Activated CD4-positive, alpha-beta T cell treated with anti-CD3 and anti-CD28 coated beads, Interleukin-2, amount 10 ng/mL, durations not matched to agents 7 days and 5 days (primary cell): ENCODE measurements at places on chromosomes 3 and 15.
A peak's percentile ranks its signal among the peaks of the same experiment; 100 is the strongest.

- H3K4me3 ChIP-seq = no peak overlapping the region
- H3K36me3 ChIP-seq = no peaks in the 10 kb centered on the region
- H3K27me3 ChIP-seq = no peaks in the 10 kb centered on the region
- no peaks in the 10 kb centered on the region for H3K4me1 ChIP-seq
Measured at GRCh38 chr3:52021489-52022268, 26.0 kb upstream of the RPL29 start.

DNA sequence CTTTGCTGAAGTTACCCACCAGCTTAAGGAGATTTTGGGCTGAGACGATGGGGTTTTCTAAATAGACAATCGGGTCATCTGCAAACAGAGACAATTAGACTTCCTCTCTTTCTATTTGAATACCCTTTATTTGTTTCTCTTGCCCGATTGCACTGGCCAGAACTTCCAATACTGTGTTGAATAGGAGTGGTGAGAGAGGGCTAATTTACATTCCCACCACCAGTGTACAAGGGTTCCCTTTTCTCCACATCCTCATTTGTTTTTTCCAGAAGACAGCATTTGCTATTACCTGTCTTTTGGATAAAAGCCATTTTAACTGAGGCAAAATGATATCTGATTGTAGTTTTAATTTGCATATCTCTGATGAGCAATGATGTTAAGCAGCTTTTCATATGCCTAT is 329.9 kb upstream of the TPRG1 start:
- no peak for DNase-seq
- no peaks in the 10 kb centered on the region for H3K4me1 ChIP-seq
- no peak overlapping the region for H3K27ac ChIP-seq

GRCh38 chr15:77107068-77107467 is 36.2 kb upstream of the TSPAN3 start:
- no peak overlapping the region for H3K4me3 ChIP-seq
- DNase-seq = no peak
- H3K36me3 ChIP-seq = no peaks in the 10 kb centered on the region
- H3K27ac ChIP-seq = no peak overlapping the region
- no peaks in the 10 kb centered on the region for H3K27me3 ChIP-seq
- H3K4me1 ChIP-seq = no peaks in the 10 kb centered on the region

DNA sequence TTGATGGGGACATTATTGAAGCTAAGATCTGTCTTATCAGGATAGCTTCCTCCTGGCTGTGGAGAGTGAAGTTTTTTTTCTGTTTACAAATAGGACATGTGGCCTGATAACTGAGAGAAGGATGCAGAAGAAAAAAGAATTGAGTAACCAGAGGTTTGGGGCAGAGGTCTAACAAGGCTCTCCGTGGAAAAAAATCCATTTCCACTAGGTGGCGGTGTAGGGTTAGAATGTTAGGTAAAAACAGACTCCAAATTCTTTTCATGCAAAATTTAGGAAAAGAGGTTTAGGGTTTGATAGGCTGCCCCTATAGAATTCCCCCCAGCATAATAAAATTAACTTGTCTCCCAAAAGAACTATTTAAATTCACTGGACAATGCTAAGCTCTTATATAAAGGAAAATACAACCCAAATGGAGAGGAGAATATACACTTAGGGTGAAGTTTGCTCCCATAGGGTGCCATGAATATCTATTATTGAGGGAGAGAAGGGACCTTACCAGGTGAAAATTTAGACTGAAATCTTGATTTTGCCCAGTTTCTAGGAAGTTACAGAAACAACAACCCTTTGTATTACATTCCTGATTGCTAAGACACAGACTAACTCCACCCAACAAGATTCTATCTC is 1560.4 kb downstream of the OTOL1 start:
- peak; percentile 48 for DNase-seq
- no peaks in the 10 kb centered on the region for H3K36me3 ChIP-seq
- no peaks in the 10 kb centered on the region for H3K4me1 ChIP-seq
- no peak overlapping the region for H3K4me3 ChIP-seq

DNA sequence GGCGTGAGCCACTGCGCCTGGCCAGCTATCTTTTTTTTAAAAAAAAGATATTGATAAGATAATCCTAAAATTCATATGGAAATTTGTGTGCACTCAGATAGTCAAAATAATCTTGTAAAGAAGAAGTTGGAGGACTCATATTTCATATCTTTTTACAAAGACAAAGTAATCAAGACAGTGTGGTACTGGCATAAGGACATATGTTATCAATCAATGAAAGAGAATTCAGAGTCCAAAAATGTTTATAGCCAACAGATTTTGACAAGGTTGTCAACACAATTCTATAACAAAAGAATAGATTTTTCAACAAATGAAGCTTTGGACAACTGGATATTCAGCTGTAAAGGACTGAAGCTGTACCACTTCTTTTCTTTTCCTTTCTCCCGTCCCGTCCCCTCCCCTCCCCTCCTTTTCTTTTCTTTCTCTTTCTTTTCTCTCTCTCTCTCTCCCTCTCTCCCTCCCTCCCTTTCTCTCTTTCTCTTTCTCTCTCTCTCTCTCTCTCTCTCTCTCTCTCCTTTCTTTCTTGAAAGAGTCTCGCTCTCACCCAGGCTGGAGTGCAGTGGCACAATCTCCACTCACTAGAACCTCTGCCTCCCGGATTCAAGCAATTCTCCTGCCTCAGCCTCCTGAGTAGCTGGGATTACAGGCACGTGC is 126.8 kb downstream of the GSK3B start:
- H3K27ac ChIP-seq = no peak overlapping the region
- peaks cover 9% of the 10 kb centered on the region for H3K36me3 ChIP-seq
- no peaks in the 10 kb centered on the region for H3K27me3 ChIP-seq
- H3K4me3 ChIP-seq = no peak overlapping the region
- H3K4me1 ChIP-seq = no peaks in the 10 kb centered on the region

DNA sequence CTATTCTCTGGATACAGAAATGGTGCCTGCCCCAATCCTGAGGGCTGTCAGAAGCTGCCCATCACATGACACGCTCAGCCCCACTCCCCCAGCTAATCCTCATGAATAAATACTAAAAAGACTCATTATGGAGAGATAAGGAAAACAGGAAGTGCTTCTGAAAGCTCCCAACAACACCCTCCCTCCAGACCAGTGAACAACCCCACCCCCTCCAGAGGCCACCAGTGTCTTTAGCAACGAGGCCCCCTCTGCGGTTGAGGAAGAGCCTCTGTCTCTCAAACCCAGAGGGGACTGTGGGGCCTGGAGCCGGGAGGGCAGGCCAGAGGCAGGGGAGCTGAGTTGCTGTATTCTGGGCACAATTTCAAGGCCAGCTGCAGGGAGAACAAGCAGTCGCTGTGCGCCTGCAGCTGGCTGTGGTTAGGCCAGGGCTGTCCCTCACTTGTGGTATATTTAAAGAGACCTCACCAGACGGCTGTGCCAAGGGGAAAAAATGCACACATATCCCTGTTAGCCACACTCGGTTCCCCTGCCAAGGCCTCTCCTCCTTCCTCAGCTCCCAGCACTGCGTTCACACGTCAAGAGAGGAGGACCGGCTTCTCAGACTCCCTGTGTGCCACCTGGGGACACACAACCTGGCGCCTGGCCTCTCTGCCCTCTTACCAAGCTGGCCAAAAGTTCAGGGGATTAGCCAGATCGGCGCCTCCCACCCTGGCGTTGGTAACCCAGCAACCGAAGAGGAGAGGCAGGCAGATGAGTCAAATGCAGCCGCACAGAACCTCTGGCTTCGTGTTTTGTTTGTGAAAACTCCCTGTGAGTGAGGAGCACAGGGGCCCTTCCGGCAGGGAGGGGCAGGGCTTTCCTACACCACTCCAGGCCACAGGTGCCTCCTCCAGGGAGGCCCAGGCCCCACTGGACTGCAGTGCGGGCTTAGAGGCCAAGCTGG is 101.2 kb upstream of the ETV5 start:
- no peak overlapping the region for H3K27ac ChIP-seq
- H3K36me3 ChIP-seq = no peaks in the 10 kb centered on the region
- DNase-seq = no peak
- peaks cover 9% of the 10 kb centered on the region for H3K4me1 ChIP-seq

DNA sequence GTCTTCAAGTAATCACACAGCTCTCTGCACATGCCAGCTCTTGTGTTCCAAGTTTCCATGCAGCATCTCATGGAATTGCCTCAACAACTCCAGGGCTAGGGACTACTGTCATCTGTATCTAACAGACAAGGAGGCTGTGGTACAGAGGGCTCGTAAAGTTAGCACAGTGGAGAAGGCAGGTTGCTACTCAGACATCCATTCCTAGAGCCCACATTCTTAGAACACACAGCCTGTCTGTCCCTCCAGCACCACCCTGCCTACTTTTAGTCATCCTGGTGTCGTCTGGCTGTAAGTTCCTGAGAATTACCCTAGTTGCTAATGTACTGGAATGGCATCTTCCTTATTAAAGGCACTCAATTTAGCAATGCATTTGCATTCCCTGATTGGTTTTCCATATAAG is 862.5 kb downstream of the FHIT start:
- H3K4me3 ChIP-seq = no peak overlapping the region
- H3K4me1 ChIP-seq = no peaks in the 10 kb centered on the region
- no peaks in the 10 kb centered on the region for H3K27me3 ChIP-seq
- DNase-seq = no peak
- no peaks in the 10 kb centered on the region for H3K36me3 ChIP-seq

- H3K36me3 ChIP-seq = no peaks in the 10 kb centered on the region
- peaks cover 37% of the 10 kb centered on the region for H3K27me3 ChIP-seq
- no peaks in the 10 kb centered on the region for H3K4me1 ChIP-seq
- H3K4me3 ChIP-seq = no peak overlapping the region
Measured at GRCh38 chr3:17765819-17766472, 23.5 kb upstream of the TBC1D5 start.
